Activated gamma-delta T cell (primary cell): ENCODE measurements at places on chromosomes 6 and 20.

GRCh38 chr6:42043787-42044475 is 6.4 kb upstream of the TAF8 start:
- peak; percentile 23 for DNase-seq

- DNase-seq = no peak
Measured at GRCh38 chr20:19094959-19095541, 117.4 kb upstream of the SLC24A3 start.

GRCh38 chr6:39964094-39964493 is 29.8 kb upstream of the MOCS1 start:
- no peak for DNase-seq

DNA sequence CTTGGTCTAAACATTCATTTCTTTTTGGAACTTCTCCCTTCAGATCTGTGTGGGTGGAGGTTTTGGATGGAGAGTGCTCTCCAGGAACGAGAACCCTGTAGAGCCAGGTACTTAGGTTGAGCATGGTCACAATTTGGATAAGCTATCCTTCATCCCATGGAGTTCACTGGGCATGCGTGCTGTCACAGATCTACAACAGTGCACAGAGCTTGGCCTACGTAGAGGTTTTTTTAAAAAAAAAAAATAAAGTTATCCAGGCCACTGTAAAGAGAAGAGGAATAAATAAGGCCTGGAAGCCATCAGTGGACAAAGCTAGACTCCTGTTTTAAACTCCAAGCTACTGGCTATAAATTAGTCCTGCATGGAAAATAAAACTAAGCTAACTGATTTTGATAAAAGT is 165.6 kb downstream of the SLC24A3 start:
- no peak for DNase-seq

DNA sequence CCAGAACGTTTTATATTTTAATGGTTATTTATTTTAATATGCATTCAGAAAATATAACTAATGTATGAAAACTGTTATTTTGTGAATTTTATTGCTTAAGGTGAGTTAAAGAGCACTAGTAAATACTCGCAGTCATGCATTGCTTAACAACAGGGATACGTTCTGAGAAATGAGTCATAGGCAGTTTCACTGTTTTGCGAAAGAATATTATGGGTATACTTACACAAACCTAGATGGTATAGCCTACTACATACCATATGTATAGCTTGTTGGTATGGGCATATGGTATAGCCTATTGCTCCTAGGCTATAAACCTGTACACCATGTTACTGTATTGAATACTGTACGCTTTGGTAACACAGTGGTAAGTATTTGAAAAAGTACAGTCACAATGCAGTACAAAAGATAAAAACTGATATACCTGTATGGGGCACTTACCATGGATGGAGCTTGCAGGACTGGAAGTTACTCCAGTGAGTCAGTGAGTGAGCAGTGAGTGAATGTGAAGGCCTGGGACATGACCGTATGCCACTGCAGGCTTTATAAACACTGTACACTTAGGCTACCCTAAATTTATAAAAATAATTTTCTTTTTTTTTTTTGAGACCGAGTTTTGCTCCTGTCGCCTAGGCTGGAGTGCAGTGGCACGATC is 38.5 kb downstream of the ARFGEF2 start:
- DNase-seq = no peak

DNA sequence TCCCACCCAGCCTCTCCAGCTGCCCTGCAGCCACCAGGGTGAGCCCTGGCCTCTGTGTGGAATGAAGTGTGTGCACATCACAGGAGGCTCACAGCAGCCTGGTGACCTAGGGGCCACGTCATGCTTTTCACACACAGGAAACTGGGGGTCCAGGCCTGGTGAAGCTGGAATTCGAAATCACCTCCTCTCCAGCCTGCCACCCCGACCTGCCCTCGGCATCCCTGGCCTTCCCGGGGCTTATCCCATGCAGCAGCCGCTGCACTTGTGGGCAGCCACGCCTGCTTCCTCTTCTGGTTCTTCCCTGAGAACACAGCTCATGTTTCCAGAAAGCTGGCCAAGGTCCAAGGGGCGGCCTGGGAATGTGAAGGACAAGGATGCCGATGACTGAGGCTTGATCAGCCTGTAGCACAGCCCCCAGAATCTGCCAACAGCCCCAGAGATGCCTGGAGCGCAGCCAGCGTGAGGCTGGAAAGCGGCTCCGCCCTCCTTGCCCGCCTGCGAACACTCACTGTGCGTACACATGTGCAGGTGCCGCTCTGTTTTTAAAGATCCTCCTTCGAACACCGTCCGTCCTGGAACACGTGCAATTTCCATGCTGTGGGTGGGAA is 4.2 kb upstream of the NTSR1 start:
- DNase-seq = no peak

- no peak for DNase-seq
Measured at GRCh38 chr6:161413355-161413771, 139.5 kb upstream of the AGPAT4 start.

DNA sequence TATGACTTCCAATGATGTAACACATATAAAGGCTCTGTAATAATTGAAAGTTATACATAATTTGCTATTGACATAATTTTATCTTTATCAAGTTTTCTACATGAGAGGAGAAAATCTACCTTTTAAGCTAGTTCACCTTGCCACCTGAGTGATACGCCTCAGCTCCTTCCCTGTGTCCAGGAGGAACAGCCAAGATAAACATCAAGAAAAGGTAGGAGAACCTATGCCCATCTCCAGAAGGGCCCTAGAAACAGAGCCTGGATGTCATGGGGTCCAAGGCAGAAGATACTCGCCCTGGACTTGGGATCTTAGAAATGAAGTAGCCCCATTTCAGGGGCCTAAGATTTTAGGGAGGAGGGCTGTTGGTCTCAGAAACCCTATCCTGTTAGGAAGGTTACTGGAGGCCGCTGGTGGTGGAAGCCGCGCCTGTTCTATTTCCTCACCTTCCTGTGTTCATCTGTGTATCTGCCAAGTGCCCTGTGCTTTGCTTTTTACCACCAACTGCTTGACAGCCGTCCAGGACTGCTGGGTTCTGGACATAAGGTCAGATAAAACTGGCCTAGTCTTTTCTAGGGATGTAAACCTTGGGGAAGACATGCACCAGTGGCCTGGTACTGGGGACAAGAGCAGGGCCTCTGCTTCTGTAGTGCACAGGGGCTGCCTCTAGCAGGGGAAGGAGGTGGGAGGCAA is 178.5 kb downstream of the ARID1B start:
- no peak for DNase-seq

- no peak for DNase-seq
Measured at GRCh38 chr6:52489881-52490280, 69.7 kb downstream of the EFHC1 start.

- no peak for DNase-seq
Measured at GRCh38 chr6:75493400-75494064, at the start of gene FILIP1. Gene FILIP1 (minus strand): TSS chr6:75493800. CDS start chr6:75414972, 78,828 bp downstream.

- no peak for DNase-seq
Measured at GRCh38 chr20:18754030-18754652, 59.4 kb upstream of the SCP2D1 start.

GRCh38 chr6:137804637-137805036 is 62.4 kb upstream of the TNFAIP3 start:
- no peak for DNase-seq

- DNase-seq = no peak
Measured at GRCh38 chr6:96015518-96016333, at the start of gene FUT9. Gene FUT9 (plus strand): TSS chr6:96015974. CDS start chr6:96203156, 187,182 bp downstream.

DNA sequence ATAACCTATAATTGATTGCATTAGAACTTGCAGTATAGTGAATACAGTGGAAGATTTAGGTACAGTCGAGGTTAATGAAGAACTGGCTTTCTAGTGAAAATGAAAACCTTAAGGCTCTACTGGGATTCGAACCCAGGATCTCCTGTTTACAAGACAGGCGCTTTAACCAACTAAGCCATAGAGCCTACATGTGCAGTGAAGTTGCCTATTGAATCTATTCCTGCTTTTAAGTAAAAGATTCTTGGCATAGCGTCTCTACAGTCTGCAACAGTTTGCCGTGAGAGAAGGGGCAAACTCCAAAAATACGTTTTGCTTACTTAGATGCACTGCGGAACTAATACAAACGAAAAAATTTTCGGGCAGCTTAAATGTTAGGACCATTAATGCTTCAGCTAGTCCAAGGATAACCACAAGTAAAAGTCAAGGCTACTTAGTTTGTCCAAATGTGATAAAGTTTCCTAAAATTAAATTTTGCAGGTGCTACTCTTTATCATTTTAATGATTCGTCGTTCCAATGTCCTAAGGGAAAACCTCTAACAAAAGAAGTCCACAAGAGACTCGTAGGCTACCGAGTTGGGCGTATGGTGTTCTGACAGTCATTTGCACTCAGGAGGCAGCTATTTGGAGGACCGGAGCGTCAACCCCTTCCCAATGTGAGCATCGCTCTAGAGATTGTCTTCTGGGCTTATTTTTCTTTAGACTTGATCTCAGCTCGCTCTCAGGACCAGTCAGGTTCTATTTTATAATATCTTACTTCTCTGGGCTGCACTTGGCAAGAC is 31.3 kb upstream of the ZSCAN23 start:
- DNase-seq = no peak
